ENCODE measurements at places on chromosomes 6 and 20. TPM values are rescaled to one million over a fixed set of nuclear protein-coding genes. Genes with fewer than 3 reads are reported as not detected.
A peak's percentile ranks its signal among the peaks of the same experiment; 100 is the strongest.

- DNase-seq = peak; percentile 35
- no peak overlapping the region for H3K27ac ChIP-seq
- H3K36me3 ChIP-seq = peaks cover 34% of the 10 kb centered on the region
- no peak overlapping the region for H3K4me3 ChIP-seq
Observed at GRCh38 chr6:8059129-8059528, 5.1 kb downstream of the BLOC1S5 start.

GRCh38 chr20:11573507-11573906 is 344.2 kb upstream of the BTBD3 start:
- DNase-seq = no peak
- H3K36me3 ChIP-seq = no peaks in the 10 kb centered on the region
- no peaks in the 10 kb centered on the region for H3K27me3 ChIP-seq
- H3K27ac ChIP-seq = no peak overlapping the region

DNA sequence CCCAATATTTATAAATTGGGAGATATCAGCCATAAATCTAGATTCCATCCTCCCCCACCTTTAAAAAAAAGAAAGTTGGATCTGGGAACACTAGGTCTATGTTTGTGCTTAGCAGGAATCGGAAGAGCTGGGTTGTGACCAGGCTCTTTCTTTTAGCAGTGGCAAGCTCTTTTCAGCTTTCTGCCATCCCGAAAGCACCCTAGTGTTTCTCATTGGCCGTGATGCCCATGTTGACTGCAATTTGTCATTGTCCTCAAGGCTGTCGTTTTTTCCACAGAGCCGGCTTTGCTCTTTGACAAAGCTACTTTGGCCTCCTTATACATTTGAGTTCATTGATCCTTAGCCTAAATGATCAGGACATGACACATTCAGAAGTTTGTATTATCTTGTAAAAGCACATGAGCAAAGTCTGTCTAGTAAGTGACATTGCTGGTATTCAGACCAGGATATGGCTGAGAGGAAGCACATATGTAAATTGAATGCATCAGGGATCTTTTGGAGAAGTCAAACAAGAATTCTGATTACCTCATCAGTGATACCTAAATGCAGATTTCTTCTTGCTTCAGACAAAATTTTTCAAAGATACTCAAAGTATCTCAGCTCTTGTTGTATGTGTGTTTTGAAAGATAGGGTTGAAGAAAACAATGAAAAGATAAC is 50.1 kb downstream of the CARMIL1 start:
- no peak for DNase-seq
- peaks cover 24% of the 10 kb centered on the region for H3K4me1 ChIP-seq
- H3K36me3 ChIP-seq = no peaks in the 10 kb centered on the region

GRCh38 chr6:5398530-5398929 is 137.2 kb downstream of the FARS2 start:
- no peak overlapping the region for H3K4me3 ChIP-seq
- no peaks in the 10 kb centered on the region for H3K4me1 ChIP-seq
- no peaks in the 10 kb centered on the region for H3K36me3 ChIP-seq

DNA sequence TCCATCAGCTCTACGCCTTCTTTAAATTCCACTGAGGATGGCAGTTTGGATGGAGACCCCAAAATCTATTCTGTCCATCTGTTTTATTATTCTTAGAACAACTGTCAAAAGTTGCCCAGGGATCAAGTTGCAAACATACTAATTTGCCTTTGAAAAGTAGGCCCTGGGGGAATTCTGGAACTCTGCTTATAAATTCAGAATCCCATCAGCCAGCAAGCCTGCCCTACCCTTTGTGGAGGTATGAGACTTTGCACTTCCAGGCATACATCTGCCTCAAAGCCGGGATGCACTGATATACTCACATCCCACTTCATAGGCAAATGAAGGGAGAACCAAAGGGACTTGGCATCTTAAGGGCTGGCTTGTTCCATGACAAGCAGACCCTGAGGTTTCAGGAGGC is 93.6 kb downstream of the INSM1 start:
- H3K27me3 ChIP-seq = no peaks in the 10 kb centered on the region
- no peak overlapping the region for H3K4me3 ChIP-seq
- peaks cover 29% of the 10 kb centered on the region for H3K4me1 ChIP-seq

GRCh38 chr6:39998126-39998525 is 63.9 kb upstream of the MOCS1 start:
- H3K4me3 ChIP-seq = no peak overlapping the region
- no peaks in the 10 kb centered on the region for H3K36me3 ChIP-seq
- H3K27me3 ChIP-seq = peaks cover 2% of the 10 kb centered on the region
- no peak for DNase-seq

DNA sequence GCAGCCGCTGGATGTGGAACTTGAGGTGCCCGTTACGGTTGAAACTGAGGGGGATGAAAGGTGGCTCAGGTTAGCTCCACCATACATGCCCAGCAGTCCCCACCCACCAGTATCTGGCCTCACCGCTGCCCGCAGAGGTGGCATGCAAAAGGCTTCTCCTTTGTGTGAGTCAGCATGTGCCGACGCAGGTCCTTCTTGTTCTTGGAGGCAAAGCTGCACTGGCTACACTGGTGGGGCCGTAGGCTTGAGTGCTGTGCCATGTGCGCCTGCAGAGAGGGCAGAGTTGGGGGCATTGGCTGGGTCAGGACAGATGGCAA is 15.8 kb downstream of the PCIF1 start:
- peaks cover 80% of the 10 kb centered on the region for H3K36me3 ChIP-seq
- H3K27me3 ChIP-seq = no peaks in the 10 kb centered on the region
- H3K27ac ChIP-seq = no peak overlapping the region

OR2B6 gene
- not detected for polyA plus RNA-seq

GPR6 gene
- polyA plus RNA-seq = not detected

CCN6 gene
- not detected for polyA plus RNA-seq

PLAGL1 gene
- polyA plus RNA-seq = 23.6 TPM

GABRR1 gene
- not detected for polyA plus RNA-seq

FAM209B gene
- 2.0 TPM for polyA plus RNA-seq

All from B cell (primary cell).